Stimulated activated CD8-positive, alpha-beta memory T cell treated with anti-CD3 and anti-CD28 coated beads, Interleukin-7, amount 100 ng/mL, for 24 hours (primary cell): ENCODE measurements at places on chromosomes 5 and 9.

DNA sequence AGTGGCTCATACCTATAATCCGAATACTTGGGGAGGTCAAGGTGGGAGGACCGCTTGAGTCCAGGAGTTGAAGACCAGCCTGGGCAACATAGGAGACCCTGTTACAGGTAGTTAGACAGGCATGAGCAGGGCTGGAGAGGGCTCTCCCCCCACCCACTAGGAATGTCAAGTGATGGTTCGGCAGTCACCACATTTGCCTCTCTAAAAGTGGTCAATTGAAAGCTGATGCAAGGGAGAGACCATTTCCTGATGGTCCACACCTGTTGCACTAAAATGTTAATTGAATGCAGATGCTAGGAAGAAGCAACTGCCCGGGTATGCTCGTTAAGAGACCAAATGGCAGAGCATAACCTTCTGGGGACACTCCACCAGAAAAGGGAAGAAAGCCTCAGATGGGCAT lies 82.7 kb downstream of the SFXN1 start:
- DNase-seq, result no peak

- DNase-seq, result no peak
Observed at GRCh38 chr9:83981126-83981871, 694 bp downstream of the RMI1 start.

GRCh38 chr9:100933656-100934055 lies 94.9 kb upstream of the PLPPR1 start:
- DNase-seq, result no peak

- DNase-seq, result no peak
Observed at GRCh38 chr5:95352691-95353090, 38.5 kb upstream of the FAM81B start.

DNA sequence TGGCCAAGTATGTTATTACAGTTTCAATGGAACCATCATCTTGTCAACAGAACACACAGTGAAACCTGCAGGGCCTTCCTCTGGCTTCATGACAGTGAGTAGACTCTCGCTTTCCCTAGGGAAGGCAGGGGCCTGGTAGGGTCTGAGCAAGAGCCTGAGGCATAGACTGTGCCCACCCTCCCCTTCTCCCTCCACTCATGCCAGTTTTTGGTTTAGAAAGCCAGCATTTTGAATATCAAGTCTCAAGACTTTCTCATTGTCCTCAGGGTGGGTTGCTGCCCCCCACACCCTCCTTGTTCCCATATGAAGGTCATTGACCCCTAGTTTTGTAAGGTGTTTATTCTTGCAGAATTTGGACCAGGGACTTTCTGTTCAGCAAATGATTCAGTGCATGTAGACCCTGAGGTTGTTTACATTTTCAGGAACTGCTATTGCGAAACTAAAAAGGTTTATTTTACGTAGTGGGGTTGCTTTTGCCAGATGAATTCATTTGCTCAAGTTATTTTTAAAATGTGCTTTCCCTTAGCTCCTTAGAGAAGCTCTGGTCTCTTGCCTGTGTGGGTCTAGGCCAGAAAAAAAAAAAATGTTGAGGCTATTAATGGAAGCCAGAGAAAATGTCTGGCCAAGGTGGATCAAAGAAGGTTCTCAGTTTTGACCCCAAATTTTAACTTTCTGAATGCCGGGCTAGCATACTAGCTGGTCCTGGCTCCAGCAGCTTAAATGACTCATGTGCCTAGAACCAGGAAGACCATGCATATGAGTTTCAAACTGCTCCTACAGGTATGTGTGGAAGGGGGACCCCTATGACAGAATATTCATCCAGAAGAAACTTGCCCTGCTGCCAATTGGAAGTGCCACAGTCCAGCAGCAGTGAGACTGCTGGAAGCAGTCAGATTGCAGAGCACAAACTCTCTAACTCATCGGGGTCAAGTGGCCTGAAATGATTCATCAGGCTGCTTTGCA lies 10.1 kb upstream of the MOB3B start:
- DNase-seq, result no peak

DNA sequence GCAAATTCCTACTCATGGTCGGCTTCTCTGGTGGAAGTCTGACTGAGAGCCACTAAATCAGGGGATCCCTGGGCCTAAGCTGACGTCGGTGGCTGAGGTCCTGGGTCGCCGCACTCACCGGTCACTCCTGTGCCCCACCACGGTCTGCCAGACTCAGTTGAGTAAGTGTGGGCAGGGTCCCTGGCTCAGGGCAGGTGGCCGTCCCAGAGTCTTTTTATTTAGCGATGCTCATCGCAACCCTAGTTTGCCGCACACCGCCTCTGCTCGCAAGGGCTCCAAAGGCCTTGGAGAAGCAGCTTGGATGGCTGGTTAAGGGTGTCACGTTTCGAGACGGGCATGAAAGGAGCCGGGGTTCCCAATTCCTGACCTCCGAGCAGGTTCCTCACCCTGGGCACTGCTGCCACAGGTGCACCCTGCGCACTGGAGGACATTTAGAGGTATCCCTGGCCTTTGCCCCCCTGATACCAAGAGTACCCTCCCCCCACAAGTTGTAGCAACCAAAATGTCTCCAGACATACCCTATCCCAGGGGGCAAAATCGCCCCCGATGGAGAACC lies 59.9 kb downstream of the NSUN2 start:
- DNase-seq, result no peak

- no peak for DNase-seq
Observed at GRCh38 chr5:132019337-132019736, 7.9 kb upstream of the ACSL6 start.

DNA sequence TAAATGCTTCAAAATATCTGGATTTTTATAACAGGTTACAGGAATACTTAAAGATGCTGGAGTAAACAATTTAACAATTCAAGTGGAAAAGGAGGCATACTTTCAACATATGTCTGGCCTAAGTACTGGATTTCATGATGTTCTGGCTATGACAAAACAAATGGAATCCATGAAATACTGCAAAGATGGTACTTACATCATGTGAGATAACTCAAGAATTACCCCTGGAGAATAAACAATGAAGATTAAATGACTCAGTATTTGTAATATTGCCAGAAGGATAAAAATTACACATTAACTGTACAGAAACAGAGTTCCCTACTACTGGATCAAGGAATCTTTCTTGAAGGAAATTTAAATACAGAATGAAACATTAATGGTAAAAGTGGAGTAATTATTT lies 35.6 kb downstream of the SLC30A5 start:
- no peak for DNase-seq

DNA sequence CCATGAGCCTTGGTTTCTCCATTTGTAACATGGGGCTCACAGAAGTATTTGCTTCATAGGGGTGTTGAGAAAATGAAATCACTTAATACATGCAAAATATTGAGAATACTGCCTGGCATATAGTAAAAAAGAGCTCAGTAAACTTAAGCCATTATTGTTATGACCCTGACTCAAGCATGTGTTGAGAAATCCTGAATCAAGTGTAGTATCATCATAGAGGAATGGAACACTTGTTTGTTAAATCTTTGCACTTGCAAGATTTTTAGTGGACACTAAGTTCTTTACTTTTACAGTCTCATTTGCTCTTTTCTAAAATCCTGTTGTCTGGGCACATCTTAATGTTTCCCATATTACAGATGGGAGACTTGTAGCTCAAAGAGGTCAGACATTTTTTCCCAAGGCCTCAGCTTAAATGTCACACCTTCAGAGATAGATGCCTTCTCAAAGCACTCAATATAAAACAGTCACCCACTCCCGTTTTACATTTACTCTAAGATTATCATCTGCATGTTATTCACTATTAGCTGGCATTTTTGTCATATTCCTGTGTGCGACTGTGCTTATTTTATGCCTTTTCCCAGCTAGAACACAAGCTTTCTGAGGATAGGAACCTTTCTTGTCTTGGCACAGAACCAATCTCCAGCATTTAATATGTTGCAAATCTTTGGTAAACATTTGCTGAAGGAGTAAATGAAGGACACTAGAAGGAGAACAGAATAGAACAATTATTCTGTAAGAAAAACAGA lies 250.0 kb upstream of the TNC start:
- no peak for DNase-seq

DNA sequence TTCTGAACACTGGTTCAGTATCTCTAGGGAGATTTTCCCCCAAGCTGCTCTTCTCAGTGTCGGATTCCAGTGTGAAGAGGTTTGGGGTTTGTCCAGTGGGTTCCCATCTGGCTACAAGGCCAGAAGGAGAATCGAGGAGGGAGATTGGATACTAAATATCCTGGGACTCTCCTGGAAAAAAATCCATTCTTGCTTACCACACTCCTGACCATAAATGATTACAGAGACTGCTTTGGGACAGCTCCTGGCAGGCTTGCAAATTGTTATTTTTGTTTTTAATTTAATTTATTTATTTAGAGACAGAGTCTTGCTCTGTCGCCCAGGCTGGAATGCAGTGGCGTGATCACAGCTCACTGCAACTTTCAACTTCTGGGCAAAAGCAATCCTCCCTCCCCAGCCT lies 4.7 kb upstream of the SUSD1 start:
- DNase-seq, result no peak

DNA sequence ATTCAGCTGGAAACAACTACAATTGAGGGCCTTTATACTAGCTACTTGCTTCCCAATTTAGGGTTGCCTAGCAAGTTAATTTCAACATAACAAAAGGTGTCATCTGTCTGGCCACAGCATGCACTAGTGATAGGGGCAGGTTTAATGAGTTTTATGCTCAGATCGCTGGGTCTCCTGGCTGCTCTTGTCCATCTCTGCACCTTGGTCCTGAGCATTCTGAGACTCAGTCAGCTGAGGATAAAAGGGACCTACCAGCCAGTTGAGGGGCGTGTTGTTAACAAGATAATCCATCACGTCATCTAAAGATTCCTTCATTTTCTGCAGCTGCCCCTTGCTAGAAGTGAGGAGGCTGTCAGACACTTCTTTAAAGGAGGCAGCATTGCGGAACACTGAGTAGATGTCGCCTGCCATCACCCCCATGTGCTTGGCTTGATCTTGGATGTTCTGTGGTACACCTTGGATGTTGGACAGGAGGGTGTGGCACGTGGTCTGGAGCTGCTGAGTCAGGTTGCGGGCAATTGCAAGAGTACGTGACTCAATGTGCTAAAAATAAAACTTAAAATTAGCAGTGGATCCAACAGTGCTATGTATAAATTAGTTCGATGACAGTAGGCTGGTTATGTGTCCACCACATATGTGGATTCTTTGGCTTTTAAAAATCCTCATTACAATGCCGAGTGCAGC lies 11.0 kb downstream of the PLIN2 start:
- no peak for DNase-seq

- no peak for DNase-seq
Observed at GRCh38 chr5:162990856-162991497, 446.4 kb upstream of the CCNG1 start.

GRCh38 chr9:136621019-136621733 lies 41.5 kb upstream of the EGFL7 start:
- DNase-seq, result no peak

GRCh38 chr5:142059304-142059940 lies 46.6 kb upstream of the GNPDA1 start:
- no peak for DNase-seq

GRCh38 chr9:27129221-27129620 lies 20.2 kb downstream of the TEK start:
- DNase-seq, result no peak

- no peak for DNase-seq
Observed at GRCh38 chr5:100904259-100904861, 1.3 kb upstream of the ST8SIA4 start.

GRCh38 chr5:130476325-130476724 lies 572.1 kb downstream of the CHSY3 start:
- DNase-seq, result no peak

GRCh38 chr5:157930710-157931109 lies 71.8 kb upstream of the CLINT1 start:
- DNase-seq, result no peak

GRCh38 chr9:88810826-88811225 lies 180.4 kb upstream of the S1PR3 start:
- no peak for DNase-seq

DNA sequence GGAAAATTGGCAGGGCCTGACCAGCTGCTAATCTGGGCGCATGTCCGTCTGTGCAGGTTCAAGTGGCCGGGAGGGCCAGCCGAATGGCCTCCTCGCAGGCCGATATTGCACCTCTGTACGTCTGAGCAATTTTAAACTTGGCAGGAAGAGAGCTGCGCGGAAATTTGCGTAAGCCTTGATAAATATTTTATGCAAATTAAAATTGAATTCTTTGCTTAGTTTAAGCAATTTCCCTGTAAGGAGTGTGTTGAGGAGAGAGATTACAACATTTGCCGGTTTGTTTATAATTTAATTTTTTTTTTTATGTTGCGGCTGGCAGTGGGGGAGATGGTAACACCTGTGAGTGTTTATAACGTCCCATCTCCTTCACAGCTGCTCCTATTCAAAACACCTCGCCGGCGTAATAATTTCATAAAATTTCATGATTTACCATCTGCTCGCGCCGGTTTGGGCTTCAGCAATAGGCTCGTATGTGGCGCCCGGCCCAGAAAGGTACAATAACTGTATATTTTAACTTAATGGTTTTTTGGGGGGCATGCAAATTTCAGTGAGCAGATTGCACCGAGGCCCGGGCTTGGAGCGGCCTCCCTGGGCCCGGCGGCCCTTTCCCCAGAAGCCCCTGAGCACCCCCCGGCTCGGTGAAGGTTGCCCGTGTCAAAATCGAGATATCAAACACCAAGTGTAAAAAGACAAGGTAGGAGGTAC lies 269.4 kb upstream of the MVB12B start:
- DNase-seq, result no peak

DNA sequence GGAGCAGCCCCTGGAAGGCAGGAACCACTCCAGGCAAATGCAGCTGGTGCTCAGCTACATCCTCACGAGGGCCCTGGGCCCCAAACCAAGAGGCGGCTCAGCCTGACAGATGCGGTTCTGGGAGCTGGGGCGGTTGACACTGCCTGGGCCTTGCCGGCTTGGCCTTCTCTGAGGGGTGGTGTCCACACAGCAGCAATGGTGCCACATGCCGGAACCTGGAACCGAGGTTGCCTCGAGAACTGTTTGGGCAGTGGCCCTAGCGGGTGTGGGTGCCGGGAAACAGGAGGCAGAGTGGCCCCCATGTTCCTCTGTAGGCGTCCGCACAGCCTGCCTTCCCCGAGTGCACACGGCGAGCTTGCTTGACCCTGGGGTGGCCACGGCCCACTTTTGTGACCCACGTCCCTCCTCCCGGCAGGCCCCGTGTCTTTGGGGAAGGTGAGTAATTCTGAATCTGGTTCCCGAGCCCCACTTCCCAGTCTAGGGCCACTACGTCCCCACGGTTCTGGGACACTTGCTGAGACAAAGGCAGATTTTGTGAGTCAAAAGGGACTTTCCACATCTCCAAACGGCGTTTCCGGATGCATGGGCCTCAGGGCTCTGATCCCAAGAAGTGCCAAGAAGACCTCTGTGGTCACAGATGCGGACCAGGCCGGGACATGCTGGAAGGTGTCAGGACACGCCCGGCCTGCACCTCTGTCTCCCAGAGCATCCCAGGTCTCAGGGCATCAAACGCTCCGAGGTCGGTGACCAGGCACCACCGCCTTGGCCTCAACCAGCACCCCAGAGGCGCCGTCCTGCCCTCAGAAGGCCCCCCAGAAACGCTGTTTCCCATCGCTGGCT lies 27.7 kb upstream of the SLC12A7 start:
- DNase-seq, result no peak
